ENCODE measurements at places on chromosomes 3 and 15.

GRCh38 chr15:85137489-85138168 is 156.0 kb downstream of the PDE8A start:
- H3K4me3 ChIP-seq: no peak overlapping the region
- no peaks in the 10 kb centered on the region for H3K36me3 ChIP-seq
- no peak overlapping the region for H3K27ac ChIP-seq
- DNase-seq: no peak

DNA sequence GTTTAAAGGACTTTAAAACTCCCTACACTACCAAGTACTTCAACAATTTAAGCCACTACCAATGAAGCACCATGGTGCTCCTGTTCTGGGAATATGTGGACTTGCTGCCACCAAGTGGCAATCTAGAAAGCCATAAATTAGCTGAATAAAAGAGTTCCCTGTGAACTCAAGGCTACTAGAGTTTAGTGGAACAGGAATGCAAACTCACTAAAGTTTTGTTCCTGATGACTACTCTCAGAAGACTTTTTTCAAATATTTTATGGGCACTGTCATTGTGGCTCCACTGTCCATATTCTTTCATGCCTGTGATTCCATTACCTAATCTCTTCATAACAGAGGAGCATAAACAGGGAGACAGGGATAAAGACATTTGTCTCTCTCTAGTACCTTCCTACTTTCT is 63.9 kb downstream of the TMCC1 start:
- DNase-seq: peak; percentile 64
- no peak overlapping the region for H3K27ac ChIP-seq
- H3K27me3 ChIP-seq: no peaks in the 10 kb centered on the region

DNA sequence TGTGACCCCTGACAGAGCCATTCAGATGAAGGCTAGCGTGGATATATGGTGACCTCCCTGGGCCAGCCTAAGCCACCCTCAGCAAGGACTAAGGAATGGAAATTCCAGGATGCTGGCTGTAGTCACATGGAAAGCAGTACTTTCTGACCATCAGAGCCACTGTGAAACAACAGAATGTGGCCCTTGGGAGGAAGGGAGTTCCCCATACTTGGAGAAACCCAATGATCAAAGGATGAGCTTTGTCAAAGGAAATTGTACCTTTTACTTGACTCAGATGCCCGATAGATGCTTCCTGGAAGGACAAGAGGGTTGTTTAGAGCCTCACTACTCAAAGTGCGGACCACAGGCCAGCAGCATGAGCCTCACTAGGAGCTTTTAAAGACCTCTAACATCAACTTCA is 484.5 kb upstream of the PROK2 start:
- H3K27ac ChIP-seq: no peak overlapping the region
- H3K27me3 ChIP-seq: no peaks in the 10 kb centered on the region
- no peaks in the 10 kb centered on the region for H3K36me3 ChIP-seq
- no peak overlapping the region for H3K4me3 ChIP-seq

DNA sequence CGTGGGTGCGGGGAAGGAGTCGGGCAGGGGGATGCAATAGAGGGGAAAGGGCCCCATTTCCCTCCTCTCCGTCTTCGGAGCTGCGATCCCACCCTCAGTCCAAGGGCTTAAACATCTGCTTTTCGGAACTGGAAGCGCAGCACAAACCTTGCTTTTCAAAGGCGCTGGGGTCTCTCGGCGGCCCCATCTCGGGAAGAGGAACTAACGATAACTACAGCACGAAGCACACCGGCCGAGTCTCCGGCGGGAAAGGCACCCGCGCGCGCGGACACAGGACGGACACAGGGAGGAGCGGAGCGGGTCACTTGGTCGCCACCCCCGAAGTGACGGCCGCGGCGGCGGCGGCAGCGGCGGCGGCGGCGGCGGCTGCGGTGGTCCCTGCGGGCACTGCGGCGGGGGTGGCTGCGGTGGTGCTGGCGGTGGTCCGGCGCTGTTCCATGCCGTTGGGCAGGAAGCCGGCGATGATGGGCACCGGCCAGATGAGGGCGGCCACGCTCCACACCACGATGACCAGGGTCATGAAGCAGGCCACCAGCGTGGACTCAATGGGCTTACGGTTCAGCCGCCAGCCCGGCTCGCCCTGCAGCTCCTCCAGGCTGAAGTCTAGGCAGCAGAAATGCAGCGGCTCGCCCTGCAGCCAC is 1.1 kb downstream of the TMEM158 start:
- no peaks in the 10 kb centered on the region for H3K36me3 ChIP-seq
- peak overlapping the region; percentile 44 for H3K4me3 ChIP-seq
- peak; percentile 63 for DNase-seq
- H3K27ac ChIP-seq: no peak overlapping the region
- peaks cover 14% of the 10 kb centered on the region for H3K4me1 ChIP-seq

DNA sequence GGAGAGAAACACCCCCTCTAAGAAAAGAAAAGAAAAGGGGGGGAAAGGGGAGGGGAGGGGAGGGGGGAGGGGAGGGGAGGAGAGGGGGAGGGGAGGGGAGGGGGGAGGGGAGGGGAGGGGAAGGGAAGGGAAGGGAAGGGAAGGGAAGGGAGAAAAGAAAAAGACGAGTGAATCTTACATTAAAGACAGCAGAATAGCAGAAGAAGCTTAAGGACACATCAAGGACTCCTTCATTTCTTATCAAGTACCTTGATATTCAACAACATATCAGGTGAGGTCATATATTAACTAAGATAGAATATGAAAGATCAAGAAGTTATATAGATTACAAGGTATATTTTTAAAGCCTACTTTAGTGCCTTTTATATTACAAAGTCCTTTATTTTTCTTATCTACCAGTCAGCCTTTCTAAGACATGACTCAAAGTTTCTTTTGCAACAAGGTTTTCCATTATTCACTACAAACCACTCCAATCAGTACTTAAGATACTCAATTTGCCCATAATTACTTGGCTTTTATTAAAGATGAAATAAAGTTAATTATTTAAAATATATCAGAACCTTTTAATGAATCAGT is 17.7 kb upstream of the AADAC start:
- no peak overlapping the region for H3K4me3 ChIP-seq
- H3K4me1 ChIP-seq: no peaks in the 10 kb centered on the region
- no peaks in the 10 kb centered on the region for H3K36me3 ChIP-seq
- DNase-seq: no peak
- no peaks in the 10 kb centered on the region for H3K27me3 ChIP-seq

- H3K36me3 ChIP-seq: no peaks in the 10 kb centered on the region
- DNase-seq: no peak
- H3K27me3 ChIP-seq: no peaks in the 10 kb centered on the region
- H3K4me1 ChIP-seq: peaks cover 6% of the 10 kb centered on the region
Observed at GRCh38 chr3:169591159-169591951, 72.2 kb downstream of the MECOM start.

- DNase-seq: no peak
- H3K27ac ChIP-seq: no peak overlapping the region
- no peaks in the 10 kb centered on the region for H3K27me3 ChIP-seq
- no peak overlapping the region for H3K4me3 ChIP-seq
- no peaks in the 10 kb centered on the region for H3K36me3 ChIP-seq
Observed at GRCh38 chr3:132380920-132381319, 36.4 kb upstream of the DNAJC13 start.

DNA sequence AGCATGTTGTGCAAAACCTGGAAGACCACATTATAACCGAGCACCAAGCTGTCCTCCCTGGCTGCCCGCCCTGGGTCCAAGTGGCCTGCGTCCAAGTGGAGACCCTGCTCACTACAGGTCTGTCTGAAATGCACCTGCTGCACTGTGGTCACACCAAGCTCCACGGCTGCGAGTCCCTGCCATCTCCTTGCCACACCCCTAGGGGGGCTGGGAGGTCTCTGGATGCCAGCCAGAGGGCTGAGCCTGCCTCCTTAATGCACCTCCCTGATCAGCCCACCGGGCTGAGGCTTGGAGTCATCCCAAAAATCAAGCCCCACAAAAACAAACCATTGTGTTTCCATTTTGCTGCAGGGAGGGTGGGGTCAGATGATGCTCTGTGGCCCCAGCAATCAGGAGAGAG is 187.1 kb downstream of the MEGF11 start:
- H3K27me3 ChIP-seq: peaks cover 3% of the 10 kb centered on the region
- no peaks in the 10 kb centered on the region for H3K4me1 ChIP-seq
- no peaks in the 10 kb centered on the region for H3K36me3 ChIP-seq
- DNase-seq: no peak
- H3K27ac ChIP-seq: no peak overlapping the region
- H3K4me3 ChIP-seq: no peak overlapping the region

DNA sequence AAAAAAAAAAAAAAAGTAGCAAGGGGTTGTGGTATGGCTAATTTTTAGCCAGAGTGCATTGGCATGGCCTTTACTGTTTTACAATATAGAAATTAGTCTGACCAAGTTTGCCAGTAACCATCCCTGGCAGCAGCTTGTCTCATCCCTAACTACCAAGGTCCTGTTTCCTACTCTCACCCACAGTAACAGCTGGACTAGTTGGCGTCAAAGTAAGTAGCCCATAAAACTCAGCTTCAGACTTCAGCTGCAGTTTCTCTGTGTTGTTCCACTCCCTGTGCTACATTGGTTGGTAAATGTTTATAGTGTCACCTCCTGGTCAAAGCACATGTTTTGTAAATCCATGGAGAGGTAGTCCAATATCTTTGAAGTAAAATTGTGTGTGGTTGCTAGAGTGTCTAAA is 691.3 kb downstream of the ZPLD1 start:
- H3K27me3 ChIP-seq: no peaks in the 10 kb centered on the region
- no peaks in the 10 kb centered on the region for H3K4me1 ChIP-seq
- no peaks in the 10 kb centered on the region for H3K36me3 ChIP-seq
- no peak overlapping the region for H3K27ac ChIP-seq
- no peak for DNase-seq

DNA sequence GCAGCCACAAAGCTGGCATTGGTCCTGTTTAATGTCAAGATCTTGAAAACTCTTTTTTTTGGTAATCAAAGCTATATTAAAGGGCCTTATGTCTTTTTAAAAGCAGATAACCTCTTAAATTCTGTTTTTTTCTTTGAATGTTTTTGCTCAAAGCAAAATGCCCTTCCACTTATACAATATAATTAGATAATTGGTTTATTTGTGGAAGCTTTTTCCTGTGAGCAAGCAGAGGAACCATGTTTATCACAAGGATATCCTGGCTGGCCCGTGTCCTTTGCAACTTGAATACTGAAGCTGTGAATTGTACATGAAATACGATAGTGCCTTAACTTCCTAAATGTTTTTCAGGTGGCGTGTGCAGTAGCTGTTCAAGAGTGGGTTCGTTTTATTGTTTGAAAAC is 2.6 kb downstream of the ST3GAL6 start:
- no peak overlapping the region for H3K27ac ChIP-seq
- no peaks in the 10 kb centered on the region for H3K36me3 ChIP-seq
- peaks cover 100% of the 10 kb centered on the region for H3K4me1 ChIP-seq
- DNase-seq: peak; percentile 50
- no peak overlapping the region for H3K4me3 ChIP-seq

DNA sequence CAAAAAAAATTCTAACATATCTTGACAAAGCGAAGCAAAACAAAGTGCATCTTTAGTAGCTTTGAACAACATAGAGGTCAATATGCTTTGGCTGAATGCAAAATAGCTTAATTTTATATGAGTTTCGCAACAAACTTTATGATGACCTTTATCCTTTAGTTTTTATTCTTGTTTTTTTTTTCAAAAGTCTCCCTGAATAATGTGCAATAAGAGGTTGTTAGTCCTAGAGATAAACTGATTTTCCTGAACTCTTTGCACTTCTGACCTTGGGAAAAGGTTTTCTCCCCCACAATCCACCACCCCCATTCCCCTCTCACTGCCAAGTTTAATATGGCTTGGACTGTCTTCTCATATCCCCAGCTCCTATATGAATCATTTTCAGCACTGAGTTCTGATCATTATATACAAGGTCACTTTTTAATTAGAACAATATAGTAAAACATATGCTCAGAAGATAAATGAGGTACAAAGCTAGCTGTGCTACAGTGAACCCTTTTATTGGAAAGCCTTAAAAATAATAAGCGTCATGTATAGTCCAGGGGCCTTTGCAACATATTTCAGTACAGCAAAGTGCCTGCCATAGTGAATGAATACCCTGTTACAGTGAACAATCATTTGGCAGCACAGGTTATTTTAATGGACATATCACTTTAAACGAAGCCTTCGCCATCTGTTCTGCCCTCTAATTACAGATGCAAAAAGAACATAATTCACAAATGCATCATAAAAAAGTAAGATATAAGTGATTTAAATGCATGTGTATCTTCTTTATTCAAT is 496.3 kb upstream of the NR2F2 start:
- no peaks in the 10 kb centered on the region for H3K36me3 ChIP-seq
- H3K27me3 ChIP-seq: no peaks in the 10 kb centered on the region
- peaks cover 5% of the 10 kb centered on the region for H3K4me1 ChIP-seq
- DNase-seq: no peak
- no peak overlapping the region for H3K4me3 ChIP-seq

- H3K4me3 ChIP-seq: no peak overlapping the region
- no peak overlapping the region for H3K27ac ChIP-seq
- no peaks in the 10 kb centered on the region for H3K27me3 ChIP-seq
- H3K4me1 ChIP-seq: peaks cover 5% of the 10 kb centered on the region
Observed at GRCh38 chr3:72144773-72145505, 360.0 kb upstream of the PROK2 start.

DNA sequence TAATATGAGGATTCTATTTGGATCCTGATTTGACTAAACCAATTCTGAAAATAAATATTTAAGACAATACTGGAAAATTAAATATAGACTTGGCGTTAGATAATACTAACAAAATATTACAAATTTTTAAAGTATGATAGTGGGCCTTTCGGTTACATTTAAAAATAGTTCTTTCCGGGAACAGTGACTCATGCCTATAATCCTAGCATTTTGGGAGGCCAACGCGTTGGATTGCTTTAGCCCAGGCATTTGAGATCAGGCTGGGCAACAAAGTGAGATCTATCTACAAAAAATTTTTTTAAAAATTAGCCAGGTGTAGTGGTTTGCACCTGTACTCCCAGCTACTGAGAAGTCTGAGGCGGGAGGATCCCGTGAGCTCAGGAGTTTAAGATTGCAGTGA is 30.3 kb upstream of the GADL1 start:
- no peak for DNase-seq
- H3K36me3 ChIP-seq: no peaks in the 10 kb centered on the region
- H3K27ac ChIP-seq: no peak overlapping the region
- no peaks in the 10 kb centered on the region for H3K4me1 ChIP-seq

DNA sequence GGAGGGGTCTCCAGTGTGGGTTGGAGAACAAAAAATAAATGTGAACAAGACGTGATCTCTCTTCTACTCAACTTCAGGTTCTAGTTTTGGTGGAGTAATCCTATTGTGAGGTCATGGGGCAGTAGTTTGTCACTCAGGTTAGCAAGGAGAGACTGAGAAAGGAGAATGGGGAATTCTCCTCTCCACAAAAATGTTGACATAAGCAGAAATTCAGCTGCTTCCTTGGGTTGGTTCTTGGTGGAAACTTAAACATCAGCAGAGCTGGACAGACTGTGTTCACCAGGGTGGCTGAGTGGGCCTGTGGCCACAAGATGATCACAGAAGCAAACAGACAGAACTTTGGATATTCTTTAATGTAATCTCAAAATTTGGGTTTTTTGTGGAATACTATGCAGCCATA is 78.7 kb downstream of the EPHB1 start:
- no peaks in the 10 kb centered on the region for H3K36me3 ChIP-seq
- no peak overlapping the region for H3K27ac ChIP-seq
- no peak for DNase-seq
- no peaks in the 10 kb centered on the region for H3K4me1 ChIP-seq
- H3K27me3 ChIP-seq: no peaks in the 10 kb centered on the region
